ENCODE measurements at places on chromosomes 16 and 17.

DNA sequence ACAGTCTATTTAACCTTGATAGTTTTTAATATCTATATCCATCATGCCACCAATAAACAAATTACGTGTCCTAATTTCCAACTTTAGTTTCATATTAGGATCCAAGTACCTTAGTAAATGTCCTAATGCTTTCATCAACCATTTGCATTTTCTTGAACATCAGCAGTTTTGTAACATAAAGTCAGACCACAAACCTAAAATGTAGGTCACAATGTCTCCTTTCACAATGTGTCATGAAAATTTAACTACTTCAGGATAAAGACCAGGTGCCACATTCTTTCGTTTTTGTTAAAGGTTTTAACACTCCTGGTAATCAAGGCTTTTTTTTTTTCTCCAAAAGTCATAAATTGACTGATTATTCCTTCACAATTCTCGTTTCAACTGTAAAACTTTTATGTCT lies 310.7 kb upstream of the PMFBP1 start:
- no peak for DNase-seq

DNA sequence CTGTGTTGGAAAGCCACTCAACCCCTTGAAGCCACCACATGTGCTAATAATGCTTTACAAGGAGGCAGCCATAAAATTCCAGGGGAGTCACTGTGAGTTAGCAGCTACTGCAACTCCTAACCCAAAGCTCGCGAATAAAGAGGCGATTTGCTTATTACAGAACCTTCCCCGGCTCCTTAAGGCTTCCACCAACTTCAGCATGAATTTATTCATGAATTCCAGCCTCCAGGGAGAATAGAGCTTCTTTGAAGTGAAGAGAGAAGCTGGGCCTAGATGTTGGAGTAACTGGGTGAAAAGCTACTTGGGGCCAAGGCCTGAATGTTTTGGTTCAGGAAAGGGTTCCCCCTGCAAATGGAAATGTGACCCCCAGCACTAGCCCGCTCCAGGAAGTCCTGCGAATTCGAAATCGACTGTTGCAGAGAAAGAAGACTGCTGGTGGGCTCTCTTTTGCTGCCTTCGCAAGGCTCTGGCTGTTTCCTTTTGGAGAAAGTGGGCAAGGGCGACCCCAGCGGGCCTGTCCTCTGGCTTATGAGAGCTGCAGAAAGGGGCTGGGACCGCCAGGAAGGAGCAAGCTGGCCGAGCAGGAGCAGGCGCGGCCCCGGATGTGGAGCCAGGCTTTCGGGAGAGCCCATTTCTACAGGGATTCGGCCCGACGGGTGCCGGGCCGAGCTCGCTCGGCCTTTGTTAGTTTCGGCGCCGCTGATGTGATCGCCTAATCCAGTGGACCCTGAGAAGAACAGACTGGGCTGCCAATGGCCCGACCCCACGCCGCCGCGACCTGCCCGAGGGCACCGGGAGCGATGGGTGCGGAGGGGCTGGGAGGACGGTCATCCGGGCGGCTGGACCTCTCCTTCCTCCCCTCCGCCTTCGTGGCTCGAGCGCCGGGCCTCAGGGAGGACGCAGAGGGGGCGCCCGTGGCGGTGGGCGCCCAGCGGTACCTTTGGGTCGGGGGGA lies 7.6 kb downstream of the CBX8 start:
- DNase-seq: no peak

DNA sequence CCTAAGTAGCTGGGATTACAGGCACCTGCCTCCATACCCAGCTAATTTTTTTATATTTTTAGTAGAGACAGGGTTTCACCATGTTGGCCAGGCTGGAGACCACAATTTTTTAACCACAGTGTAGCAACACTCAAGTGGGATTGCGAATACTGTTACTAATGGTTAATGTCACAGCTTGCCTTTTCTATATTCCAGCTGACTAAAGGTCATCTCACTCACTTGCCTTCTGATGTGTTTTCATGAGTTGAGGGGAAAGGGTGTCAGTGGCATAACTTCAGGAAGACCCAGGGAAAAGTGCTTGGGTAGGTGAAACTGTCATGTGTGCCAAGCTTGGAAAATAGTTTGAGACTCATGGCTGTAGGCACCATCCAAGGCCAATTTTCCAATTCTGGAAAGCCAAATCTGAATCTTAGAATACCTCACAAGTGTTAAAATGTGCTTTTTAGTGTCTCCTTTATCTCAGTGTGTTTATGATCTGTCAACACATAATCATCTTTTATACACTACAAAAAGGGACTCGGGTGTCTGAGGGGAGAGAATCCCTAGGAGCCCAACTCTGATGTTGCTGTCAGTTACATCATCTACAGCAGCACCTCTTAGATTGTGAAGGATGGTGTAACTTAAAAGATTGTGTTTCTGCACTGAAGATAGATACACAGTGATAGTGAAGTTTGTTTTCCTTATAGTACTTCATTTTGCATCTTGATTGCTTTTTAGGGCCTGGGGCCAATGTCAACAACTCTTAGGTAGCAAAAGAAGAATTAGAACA lies 27.1 kb downstream of the OGFOD1 start:
- no peak for DNase-seq

GRCh38 chr17:57256708-57257112 lies 387 bp downstream of the MSI2 start:
- DNase-seq: peak; percentile 35

GRCh38 chr17:72710834-72711233 lies 381.7 kb downstream of the SLC39A11 start:
- DNase-seq: no peak

DNA sequence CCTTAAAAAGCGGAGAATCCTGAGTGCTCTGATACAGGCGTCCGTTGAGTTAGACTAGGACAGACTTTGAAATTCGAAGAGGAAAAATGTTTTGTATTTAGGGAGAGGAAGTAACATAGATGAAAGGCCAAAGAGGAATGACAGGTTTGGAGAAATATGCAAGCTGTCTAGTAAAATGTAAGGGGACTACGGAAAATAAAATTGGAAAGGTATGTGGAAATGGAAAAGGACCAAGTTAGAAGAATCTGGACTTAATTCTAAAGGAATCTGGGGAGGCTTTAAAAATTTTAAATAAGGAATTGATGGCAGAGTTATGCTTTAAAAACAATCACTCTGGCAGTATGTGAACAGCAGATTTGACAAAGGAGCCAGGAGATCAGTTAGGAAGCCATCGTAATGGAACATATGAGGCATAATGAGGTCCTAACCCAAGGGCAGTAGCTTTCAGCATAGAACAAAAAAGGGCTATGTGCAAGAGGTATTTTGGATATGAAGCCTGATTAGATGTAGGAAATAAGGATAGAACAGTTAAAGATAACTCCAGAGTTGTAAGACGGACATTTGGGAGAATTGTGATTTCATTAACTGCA lies 38.3 kb downstream of the CYB561 start:
- DNase-seq: no peak

DNA sequence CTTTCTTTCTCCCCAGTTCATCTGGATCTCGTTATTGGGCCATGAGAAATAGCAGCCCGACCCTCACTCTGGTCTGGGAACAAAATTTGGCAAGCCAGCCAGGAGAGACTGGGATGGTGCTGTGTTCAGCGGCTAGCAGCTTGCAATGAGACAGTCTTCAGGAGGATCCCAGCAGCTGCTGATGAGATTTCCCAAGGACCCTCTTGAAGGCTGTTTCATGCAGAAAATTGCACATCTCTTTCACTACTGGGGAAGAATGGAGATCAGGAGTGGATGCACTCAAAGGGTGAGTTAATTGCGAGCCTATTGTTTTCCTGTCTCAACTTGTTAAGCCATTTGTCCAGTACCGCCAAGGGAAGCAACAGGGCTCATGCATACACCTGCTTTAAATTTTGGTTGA lies 5.5 kb upstream of the COIL start:
- DNase-seq: no peak

DNA sequence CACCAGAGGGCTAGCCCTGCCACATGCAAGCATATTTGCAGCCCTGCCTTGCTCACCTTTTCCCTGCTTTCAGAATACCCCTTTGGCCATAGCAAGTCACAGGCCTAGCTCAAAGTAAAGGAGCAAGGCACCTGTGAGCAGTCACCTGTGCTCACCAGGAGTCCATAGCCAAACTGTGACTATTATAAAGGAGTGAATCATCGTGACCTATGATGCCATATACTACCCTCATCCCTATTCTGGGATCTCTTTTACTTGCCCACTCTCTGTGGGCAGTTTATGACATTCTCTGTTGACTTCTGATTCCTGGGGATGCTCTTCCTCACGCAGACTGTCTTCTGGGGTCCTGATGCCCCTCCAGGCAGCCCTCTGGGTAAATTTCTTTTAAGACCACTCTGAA lies 200.5 kb upstream of the NLRP1 start:
- peak; percentile 91 for DNase-seq

- peak; percentile 97 for DNase-seq
Observed at GRCh38 chr17:81885869-81886548, 5.4 kb downstream of the ALYREF start.

DNA sequence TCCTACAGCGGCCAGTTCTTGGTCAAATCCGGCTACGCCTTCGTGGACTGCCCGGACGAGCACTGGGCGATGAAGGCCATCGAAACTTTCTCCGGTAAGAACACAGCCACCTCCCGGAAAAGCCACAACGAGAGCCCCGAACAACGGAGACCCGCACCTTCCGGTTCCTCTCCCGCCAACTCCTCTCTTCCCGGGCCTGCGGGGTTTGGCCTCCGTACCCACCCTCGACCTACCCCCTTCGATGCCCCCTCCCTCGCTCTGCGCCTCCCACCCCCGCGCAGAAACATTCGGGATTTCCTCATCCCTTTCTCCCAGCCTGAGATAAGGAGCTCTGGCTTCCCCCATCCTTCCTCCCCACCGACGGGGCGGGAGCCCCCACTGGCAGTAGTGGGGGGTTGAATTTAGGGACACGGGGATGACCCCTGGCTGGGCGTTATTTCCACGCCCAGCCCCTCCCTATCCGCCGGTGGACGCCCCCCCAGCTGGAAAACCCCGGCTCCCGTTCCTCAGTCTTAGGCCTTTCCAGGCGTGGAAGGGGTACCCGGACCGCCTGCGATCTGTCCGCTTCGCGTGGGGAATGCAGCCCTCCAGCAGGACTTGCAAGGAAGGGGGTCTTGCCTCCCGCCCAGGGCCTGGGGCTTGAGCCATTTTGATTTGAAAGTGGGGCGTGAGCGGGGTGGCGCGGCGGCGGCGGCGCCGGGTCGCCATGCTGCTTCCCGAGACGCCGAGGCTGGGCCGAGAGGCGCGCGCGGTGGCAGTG lies 822 bp downstream of the IGF2BP1 start:
- no peak for DNase-seq

GRCh38 chr17:71098071-71098470 lies 928.7 kb downstream of the KCNJ2 start:
- DNase-seq: no peak

DNA sequence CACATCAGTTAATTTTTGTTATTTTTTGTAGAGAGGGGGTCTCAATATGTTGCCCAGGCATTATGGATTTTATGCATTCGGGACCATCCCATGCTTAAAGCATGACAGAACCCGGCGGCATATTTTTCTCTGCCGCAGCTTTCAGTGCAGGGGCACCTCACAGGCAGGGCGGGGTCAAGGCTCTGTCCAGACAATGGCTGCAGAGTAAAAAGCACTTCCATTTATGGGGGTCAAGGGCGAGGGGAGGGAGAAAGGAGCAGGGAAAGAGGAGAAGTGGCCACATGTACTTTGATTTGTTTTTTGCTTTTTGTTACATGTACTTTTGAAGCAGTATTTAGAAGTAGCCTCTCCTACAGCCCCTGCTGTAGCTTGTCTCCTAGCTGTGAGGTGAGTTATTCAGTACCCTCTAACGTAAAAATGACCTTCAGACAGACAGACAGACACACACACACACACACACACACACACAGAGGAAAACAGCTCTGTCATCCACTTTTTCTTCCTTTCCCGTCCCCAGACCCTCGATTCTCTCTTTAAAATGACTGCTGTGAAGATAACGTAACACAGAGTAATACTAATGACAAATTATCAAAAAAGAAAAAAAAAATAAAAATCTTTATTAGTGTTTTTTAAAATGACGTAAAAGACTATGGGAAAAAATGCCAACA lies 856 bp upstream of the SCPEP1 start:
- DNase-seq: no peak

DNA sequence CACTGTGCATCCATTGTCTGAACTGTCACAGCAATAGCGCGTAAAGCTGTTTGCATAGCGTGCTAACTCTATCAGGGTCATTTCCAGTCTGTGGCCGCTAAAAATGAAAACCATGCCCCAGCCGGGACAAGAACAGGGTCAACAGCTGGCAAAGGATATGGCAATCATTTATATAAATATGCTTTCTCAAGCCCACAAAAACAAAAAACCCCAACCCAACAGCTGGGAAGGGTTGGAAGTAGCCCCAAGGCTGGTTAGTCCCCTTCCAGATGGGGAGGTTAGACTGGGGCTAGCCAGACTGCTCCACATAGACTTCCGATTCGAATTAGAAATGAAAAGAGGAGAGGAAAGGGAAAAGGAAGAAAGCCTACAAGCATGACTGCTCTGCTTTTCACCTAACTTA lies 203.3 kb upstream of the TBX2 start:
- DNase-seq: no peak

DNA sequence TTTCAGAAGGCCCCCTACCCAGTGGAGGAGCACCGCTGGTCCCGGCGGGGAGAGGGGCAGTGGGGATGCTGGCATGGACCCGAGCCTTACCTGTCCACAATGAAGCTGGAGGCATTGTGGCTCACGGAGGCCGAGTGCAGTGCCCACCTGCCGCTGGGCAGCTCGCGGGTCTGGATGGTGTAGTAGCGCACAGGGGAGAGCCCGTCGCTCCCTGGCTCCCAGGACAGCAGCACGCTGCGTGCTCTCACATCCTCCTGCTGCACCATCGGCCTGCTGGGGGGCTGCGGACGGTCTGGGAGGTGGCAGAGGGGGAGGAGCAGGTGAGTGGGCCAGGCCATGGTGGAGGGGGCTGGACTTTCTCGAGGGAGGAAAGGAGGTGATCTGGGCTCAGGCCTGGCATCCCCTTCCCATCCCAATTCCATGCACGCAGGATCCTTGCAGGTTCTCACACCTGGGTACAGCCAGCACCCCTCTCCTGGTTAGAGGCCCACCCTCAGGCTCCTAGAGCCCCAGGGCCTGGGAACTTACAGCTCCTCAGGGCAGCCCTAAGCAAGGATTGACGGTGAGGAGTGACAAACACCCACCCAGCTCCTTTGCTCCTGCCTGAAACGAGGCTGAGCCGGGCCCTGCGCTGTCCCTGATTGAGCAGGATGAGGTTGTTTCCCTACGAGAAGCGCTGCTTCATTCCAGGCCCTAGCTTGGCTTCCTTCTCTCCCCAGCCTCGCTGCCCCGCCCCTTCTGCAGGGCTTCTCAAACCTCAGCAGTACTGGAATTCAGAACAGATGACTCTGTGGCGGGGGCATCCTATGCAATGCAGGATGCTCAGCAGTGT lies 76.2 kb upstream of the CDC42EP4 start:
- DNase-seq: no peak

DNA sequence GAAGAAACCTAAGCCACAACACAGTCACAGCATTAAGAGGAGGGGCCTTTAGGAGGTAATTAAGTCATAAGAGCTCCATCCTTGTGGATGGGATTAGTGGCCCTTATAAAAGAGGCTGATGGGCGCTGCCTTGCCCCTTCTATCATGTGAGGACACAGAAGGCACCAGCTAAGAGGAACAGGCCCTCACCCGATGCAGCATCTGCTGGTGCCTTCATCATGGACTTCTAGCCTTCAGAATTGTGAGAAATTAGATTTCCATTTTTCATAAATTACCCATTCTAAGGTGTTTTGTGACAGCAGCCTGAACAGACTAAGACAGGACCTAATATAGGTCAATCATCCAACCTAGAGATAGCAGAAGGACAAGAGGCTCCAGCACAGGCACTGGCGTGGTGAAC lies 120.8 kb downstream of the CDYL2 start:
- DNase-seq: no peak

GRCh38 chr17:48282303-48282702 lies 147.7 kb downstream of the SKAP1 start:
- no peak for DNase-seq

GRCh38 chr16:55443434-55444346 lies 35.3 kb upstream of the MMP2 start:
- no peak for DNase-seq
